ENCODE measurements at places on chromosomes 12 and 14. TPM values are rescaled to one million over a fixed set of nuclear protein-coding genes. Genes with fewer than 3 reads are reported as not detected.

The NACA gene
- 2,266 TPM for total RNA-seq

The TEX52 gene
- total RNA-seq = not detected

DNA sequence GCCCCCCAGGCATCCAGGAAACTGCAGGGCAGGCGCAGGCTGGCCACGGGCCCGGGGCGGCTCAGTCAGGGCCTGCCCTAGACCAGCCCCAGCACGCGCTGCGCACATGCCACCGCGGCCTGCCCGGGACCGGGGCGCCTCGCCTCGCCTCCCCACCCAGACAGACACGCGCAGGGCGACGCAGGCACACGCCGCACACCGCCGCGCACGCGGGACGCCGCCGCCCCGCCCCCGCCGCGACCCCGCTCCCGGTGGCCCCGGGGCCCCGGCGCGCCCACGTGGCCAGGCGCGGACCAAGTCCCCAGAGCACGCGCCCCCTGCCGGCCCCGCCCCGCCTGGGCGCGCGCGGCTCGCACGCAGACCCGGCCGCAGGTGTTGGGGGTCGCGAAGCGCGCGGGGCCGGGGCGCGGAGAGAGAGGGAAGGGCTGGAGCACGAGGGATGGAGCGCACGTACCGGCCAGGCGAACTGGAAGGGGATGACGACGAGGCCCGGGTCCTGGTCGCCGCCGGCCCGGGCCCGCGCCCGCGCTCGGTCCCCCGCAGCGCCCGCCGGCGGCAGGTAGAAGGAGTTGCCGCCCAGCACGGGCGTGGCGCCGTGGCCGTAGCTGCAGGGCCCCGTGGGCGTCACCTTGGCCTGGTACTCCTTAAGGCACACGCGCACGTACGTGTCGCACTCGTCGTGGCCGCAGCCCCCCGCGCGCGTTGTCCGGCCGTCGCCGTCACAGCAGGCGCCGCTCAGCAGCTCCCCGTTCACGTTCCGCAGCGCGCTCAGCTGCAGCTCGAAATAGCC, 1.1 kb downstream of the JAG2 start:
- DNase-seq = no peak

The NTN4 gene
- total RNA-seq = 1.7 TPM

The JAG2 gene
- 24.7 TPM for total RNA-seq

The MORN3 gene
- total RNA-seq = 0.68 TPM

DNA sequence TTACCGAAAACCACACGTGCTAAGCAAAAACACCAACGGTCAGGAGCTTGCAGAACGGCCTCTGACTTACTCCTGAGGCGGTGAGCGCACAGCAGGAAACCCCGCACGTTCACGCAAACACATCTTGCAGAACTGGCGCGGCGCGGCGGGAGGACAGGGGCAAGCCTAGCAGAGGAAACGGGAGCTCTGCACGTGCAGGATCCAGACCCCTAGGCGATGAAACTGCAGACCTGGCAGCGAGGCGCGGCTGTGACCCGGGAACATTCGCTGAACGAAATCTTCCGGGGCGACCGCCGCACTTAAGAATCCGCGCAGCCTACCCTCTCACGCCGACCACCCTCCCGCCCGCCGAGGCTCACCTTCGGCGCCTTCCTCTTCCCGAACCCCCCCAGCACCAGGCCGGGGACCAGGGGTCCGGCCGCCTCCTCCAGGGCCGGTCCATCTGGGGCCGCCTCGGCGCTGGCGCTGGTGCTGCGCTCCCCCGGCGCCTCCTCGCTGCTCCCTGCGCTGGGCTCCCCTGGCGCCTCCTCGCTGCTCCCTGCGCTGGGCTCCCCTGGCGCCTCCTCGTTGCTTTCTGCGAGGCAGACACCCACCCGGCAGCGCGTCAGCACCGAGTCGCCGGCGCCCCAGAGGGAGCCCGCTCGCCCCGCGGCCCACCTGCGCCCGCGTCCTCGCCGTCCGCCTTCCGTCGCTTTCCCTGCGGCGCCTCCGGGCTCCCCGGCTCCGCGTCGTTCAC, 615 bp downstream of the DDX51 start:
- DNase-seq = no peak

- peak; percentile 42 for DNase-seq
These were observed 1.2 kb downstream of the SOX5 start for GRCh38 chr12:23948291-23948690.

- DNase-seq = no peak
These were observed 70.8 kb downstream of the DUSP6 start for GRCh38 chr12:89281539-89281867.

DNA sequence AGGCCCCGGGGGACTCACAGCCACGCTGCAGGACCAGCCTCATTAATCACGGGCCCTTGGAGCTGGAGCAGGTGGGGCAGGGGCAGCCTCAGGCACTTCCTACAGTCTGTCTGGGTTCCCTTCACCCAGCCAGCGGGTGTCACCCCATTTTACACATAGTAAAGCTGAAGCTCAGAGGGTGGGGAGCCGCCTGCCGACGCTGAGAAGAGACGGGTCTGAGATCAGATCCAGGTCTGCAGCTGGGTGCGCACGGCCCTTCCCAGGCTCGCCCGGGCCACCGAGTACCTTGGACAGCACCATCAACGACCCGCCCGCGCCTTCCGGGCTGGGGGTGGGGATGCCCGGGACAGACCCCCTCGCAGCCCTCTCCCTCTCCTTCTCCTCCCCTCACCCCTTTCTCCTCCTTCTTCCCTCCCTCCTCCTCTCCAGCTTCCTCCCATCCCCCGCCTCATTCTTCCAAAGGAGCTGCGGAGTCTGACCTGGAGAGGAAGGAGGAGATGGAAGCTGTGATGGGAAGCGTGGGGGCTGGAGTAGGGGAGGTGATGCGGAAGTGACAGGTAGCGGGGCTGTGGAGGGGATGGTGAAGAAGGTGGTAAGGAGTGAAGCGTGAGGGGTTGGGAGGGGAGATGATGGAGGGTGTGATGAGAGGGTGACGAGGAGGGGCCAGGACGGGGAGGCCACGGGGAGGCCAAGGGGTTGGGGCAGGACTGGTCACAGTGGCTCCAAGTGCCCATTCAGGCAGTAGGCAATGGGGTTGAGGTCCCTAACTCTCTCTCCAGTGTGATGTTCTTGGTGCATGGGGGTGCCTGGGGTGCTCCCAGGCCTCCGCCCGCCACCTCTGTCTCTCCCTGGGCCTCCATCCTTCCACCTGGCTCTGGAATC, 8.8 kb downstream of the DTX1 start:
- DNase-seq = peak; percentile 16

DNA sequence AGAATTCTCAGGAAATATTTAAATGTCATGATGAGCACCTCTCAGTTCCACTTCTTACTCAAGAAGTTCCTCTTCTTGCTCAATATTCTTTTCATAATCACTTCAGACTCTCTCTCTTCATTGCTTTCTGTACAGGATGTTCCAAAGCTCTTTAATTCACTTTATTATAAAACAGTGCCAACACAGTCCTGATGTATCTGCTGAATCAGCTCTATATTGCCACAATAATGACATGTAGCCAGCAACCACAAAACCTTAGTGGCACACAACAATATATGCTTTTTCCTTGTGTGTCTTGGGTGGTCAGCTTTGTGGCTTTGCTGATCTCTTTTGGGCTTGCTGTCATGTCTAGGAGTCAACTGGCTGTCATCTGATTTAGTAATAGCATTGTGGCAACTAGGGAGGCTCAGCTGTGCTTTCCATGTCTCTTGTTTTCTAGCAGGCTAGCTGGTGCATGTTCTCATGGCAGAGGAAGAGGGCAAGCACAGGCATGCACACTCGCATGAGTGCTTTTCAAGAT, 52.8 kb upstream of the SLC2A13 start:
- DNase-seq = no peak

DNA sequence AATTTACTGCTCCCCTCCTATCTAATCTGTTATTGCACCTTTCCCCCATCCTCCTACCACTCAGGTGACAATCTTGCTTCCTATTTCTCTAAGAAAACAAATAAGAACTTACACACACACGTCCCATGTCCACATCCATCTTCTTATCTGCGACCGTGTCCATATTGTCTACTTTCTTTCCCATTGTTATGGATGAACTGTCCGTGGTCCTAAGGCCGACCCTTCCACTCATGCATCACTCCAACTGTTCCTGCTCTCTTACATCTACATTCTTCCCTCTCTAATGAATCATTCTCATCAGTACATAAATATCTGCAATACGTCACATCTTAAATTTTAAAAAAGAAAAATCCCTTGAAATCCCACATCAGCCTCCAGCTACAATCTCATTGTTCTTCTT, 30.0 kb downstream of the ZFYVE1 start:
- no peak for DNase-seq

DNA sequence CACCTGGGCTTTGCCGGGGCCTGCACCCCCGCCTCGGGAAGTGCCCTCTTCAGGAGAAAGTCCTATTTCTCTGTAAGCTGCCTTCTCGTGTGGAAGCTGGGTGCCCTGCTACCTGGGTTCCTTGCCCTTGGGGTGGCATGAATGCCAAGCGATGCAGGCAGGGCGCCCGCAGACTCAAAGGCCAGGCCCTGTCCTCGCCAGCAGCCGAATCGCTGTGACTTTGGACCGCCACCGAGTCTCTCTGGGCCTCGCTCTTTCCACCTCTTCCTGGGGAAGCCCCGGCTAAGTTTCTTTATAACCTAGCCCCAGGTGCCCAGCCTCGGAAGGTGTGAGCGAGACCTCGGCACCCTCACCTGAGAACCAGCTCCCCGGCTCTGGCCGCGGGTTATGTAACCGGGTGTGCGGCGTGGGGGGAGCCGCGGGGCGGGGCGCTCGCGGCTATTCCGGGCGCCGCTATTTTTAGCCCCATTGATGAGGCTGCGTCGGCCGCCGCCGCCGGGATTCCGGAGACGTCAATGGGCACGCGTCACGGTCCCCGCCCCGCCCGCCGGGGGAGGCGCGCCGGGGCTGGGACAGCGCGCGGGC, 14.6 kb upstream of the NR4A1 start:
- peak; percentile 74 for DNase-seq
